Tracheal epithelial cell (primary cell): ENCODE measurements at places on chromosomes 5 and 9. TPM values are rescaled to one million over a fixed set of nuclear protein-coding genes. Genes with fewer than 3 reads are reported as not detected.

Gene PNPLA7
- total RNA-seq = 0.21 and 0.24 TPM in 2 replicates

Gene ZNF354B
- total RNA-seq = 5.8 TPM in 2 replicates

Gene MEGF9
- 8.2 and 11.7 TPM in 2 replicates for total RNA-seq

Gene NSMF
- 23.1 and 33.0 TPM in 2 replicates for total RNA-seq

Gene GNA14
- total RNA-seq = not detected in 2 replicates

Gene FRMPD1
- total RNA-seq = under 0.01 TPM in 1 of 2 replicates, not detected in the other

Gene NR5A1
- total RNA-seq = 0.21 TPM in 1 of 2 replicates, not detected in the other

Gene FGD3
- total RNA-seq = 1.2 and 2.6 TPM in 2 replicates
